ENCODE measurements at places on chromosomes 4 and X.
A peak's percentile ranks its signal among the peaks of the same experiment; 100 is the strongest.

- peak; percentile 63 for DNase-seq
These were observed 340.3 kb downstream of the ZNF674 start for GRCh38 chrX:46204721-46205422.

DNA sequence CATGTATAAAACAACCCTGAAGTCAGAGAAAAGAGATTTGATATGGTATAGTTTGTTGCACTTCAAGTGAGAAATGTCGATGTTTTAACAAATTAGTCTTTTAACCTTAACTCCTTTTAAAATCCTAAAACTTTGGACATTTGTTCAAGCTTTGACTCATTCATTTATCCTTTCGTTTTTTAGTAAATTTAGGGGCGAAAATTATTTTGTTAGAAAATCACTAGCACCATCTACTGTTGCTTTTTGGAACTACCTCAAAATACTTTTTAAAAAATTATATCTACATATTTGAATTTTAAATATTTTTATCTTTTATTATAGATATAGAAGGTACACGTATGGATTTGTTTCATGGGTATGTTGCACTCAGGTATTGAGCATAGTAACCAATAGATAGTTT is 165.1 kb upstream of the POF1B start:
- DNase-seq = no peak

GRCh38 chr4:54120518-54120917 is 20.6 kb downstream of the GSX2 start:
- DNase-seq = no peak

DNA sequence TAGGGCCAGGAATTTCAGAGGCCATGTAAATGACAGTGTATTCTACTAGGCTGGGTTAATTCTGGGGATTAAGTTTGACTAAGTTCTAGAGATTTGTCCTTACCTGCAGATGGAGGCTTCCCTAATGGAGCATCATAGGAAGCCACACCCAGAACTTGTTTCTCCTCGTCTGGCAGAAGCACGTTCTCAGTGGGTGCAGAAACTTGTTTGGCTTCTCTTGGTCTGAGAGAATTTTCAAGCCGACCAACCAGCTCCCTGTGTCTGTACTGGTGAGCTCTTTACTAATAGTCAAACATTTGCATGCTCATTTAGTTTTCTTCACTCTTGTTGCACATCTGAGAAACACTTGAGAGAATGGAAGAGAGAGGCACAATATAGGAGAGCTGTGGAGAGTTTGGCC is 907 bp upstream of the ATP10D start:
- DNase-seq = no peak

DNA sequence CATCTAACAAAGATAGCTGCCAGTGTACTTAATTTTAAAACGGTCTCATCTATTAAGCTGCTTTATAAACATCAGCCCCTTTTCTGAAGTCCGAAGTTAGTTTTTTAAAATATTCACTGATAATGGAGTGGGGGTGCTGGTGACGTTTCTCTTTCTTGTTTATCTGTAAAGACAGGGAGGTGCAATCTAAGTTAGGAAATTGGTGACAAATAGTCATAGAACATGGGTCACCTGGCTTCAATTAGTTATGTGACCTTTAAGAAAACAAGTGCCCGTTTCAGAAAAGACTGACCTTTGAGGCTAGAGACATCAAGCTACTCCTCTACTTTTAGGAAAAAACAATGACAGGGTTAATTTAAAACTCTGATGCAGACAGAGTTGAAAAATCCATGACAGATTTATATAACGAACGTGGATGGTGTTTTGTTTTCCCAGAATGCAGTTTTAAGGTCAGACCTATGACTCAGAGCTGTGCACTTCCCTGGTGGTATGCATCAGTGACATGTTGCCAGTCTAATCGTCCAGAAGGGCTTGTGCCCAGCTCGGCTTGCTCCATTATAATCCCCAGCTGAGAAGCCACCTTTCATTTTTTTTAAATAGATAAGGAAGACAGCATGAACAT is 38.2 kb downstream of the FHL1 start:
- peak; percentile 81 for DNase-seq

DNA sequence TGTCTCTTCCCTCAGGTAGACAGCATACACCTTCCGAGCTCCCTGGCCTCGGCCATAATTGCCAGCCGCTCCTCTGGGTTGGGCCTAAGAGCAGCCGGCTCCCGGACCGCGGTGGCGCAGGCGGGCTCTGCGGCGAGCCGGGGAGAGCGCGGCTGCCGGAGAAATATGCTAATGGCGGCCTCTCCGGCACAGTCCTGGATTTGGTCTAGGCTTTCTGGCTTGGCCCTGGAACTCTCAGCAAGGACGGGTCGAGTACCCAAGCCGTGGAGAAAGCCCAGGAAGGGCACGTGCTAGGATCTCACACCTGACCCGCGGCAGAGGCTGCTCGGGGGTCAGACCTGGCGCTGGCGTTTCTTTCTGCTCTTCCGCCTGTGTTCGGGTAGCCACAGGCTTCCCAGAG is 18.6 kb upstream of the ZIC3 start:
- no peak for DNase-seq

DNA sequence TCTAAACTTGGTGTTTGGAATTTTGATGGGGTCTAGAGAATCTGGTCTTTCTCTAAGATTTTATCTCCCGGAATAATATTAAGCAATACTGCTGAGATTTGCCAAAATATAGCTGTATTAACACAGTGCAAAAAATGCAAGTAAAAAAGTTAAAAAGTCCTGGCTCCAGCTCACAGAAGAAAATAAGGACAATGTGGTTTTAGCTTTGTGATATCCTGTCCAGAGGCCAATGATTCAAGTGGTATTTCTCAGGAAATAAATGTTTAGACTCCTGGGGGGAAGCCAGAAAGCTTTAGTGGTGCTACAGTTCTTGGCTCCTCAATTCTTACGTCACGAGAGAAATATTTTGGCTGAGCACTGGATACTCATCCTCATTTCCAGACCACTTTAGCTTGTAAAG is 40.9 kb upstream of the IL13RA2 start:
- DNase-seq = no peak

GRCh38 chr4:37839426-37839825 is 12.9 kb downstream of the PGM2 start:
- DNase-seq = no peak

DNA sequence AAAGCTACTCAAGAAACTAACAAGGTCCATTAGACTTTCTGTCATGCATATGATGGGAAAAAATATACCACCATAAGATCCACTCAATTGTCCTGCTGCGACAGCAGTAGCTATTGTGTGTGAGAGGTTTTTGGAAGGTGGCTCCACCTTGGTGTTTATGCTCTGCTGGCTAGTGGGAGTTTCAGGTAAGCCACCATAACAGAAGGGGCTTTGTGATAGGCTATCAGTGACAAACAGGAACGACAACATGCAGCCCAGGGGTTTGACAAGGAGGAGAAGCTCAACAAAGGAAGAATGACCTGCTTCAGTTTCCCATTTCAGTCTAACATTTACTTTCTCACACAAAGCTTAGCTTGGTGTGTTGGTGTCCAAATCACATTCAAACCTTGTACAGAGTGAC is 182.6 kb downstream of the ATOH1 start:
- no peak for DNase-seq

DNA sequence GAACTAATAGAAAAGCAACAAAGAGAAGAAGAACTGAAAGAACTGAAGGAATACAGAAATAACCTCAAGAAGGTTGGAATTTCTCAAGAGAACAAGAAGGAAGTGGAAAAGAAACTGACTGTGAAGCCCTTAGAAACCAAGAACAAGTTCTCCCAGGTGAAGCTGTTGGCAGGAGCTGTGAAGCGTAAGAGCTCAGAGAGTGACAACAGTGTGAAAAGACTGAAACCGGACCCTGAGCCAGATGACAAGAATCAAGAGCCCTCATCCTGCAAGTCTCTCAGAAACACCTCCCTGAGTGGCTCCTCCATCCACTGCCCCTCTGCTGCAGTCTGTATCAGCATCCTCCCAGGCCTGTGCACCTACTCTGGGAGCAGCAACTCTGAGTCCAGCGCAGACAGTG is 8.4 kb upstream of the FHDC1 start:
- no peak for DNase-seq

GRCh38 chr4:65007841-65008439 is 598.7 kb upstream of the TECRL start:
- peak; percentile 29 for DNase-seq

DNA sequence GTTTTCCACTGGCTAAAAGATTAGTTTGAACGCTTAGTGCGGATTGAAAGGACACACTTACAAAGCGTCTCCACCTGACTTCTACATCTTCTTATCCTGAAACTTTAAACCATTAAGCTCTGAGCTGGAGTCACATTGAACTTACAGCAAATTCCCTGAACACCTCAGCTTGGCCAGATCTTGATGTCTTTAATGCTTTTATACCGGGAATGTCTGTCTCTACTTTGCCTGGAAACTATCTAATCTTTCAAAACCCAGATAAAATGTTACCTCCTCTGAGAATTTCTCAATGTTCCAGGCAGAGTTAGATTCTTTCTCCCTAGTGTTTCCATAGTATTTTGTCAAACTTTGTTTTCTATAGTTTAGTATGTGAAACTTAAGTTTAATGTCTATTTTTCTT is 179.9 kb downstream of the DTHD1 start:
- DNase-seq = no peak

GRCh38 chr4:168397611-168398169 is 79.1 kb upstream of the DDX60 start:
- DNase-seq = no peak

DNA sequence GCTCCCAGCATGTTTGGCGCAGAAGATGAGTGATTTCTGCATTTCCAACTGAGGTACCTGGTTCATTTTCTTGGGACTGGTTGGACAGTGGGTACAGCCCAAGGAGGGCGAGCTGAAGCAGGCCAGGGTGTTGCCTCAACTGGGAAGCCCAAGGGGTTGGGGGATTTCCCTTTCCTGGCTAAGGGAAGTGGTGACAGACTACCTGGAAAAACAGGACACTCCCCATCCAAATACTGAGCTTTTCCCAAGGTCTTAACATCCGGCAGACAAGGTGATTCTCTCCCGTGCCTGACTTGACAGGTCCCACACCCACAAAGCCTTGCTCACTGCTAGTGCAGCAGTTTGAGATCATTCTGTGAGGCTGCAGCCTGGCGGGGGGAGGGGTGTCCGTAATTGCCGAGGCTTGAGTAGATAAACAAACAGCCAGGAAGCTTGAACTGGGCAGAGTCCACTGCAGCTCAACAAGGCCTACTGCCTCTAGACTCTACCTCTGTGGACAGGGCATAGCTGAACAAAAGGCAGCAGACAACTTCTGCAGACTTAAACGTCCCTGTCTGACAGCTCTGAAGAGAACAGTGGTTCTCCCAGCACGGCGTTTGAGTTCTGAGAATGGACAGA is 307.7 kb upstream of the ARSJ start:
- DNase-seq = peak; percentile 27

- no peak for DNase-seq
These were observed 703 bp upstream of the FTSJ1 start for GRCh38 chrX:48475296-48475695.

- peak; percentile 56 for DNase-seq
These were observed 436.5 kb upstream of the FTHL17 start for GRCh38 chrX:31508338-31508737.

DNA sequence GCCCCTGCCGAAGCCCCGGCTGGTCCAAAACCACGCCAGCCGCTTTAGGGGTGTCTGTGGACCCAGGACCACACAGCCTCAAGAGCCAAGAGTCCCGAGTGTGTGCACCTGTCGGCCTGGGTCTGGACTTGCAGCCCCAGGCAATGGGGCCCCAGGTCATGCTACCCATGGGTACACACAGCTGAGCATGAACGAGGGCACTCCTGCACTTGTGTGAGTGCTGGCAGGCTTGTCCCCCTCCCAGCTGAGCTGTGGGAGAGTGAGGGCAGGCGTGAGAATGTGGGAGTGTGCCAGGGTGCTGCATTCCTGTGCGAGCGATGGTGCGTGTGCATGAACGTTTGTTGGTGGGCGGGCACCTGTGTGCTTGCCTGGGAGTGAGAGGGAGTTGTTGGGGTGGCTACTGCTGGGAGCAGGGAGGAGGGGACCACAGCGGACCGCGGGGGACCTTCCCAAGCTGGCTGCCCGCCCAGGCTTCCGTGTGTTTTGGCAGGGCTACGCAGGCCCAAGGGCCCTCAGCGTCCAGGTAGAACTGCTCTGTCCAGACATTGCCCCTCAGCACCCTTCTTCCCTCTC is 30.8 kb downstream of the BLOC1S4 start:
- DNase-seq = peak; percentile 75

DNA sequence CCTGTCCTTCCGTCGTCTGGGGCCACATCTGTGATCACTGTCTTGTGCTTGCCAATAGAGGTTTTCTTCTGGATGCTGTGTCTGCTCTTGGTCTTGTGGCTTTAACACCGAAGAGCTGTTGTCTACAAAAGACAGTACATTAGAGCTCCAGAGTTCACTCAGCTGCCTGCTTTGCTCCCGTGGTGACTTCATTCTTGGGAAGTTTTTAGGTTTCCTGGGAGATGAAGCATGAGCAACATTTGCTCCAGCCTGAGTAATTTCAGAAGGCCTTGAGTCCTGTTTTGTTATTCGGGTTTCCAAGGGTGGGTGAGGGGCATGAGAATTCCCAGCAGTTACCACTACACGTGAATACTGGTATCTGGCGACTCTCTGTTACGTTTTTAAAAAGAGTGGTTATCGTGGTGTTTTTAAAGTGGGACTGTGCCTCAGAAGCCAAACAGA is 189.2 kb downstream of the SHROOM3 start:
- peak; percentile 99 for DNase-seq

DNA sequence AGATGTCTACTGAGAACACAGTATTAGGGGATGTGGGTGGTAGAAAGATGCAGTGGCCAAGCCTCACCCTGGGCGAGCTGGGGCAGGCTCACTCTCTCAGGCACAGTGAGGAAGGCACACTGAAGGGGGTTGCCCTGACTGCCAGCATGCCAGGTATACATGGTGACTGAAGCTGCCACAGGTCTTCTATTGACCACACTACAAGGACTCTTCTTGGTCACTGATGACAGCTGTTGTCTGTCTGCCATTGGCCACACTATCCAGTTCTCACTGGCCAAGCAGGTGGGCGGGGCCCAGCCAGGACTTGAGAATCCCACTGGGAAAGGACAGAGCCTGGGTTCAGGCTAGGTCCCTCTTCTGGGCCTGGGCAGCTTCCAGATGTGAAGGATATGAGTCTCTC is 39.7 kb upstream of the TBC1D14 start:
- DNase-seq = no peak

DNA sequence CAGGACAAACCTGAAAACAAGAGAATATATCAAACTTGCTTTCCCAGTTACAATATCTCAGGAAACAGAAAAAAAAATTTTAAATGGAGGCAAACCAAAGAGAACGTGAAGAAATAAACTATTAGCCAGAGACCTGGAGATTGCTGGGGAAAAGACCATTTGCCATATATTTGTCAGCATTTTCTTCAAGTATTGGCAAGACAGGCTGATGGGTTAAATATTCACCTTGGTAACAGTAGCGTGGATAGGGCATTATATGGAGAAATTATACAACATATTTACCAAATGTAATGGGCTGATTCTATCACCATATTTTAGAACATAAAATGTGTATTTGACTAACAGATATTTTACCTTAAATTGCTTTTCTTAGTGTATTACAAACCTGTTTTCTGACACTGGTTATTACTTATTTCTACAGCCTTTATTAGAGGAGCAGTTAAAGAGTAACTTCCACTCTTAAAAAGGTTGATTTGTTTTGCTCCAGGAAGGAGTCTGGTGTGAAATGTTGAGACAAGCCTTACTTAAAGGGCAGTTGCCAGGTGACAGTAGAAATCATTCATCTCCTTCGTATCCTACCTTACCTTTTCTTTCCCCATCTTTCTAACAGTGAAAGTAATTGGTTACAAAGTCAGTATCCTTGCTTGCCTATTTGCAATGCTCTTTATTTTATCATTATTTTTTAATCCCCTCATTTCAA is 575.5 kb downstream of the GBA3 start:
- DNase-seq = peak; percentile 81
